ENCODE measurements at places on chromosomes 3 and 15. TPM values are rescaled to one million over a fixed set of nuclear protein-coding genes. Genes with fewer than 3 reads are reported as not detected.
A peak's percentile ranks its signal among the peaks of the same experiment; 100 is the strongest.

DNA sequence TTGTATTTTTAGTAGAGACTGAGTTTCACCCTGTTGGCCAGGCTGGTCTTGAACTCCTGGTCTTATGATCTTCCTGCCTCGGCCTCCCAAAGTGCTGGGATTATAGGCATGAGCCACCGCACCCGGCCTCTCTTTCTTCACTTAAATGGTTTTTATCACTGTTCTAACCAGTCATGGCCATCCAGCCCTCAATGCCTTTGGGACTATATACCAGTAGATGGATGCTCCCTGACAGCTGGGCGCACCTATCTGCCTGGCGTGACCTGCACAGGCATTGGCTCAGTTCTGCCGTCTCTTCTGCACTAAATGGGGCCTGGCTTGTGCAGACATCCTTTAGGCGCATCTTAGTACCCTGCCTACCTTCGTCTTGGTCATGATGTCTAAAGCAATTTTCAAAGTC lies 233.4 kb downstream of the ADAMTS17 start:
- DNase-seq, result no peak

DNA sequence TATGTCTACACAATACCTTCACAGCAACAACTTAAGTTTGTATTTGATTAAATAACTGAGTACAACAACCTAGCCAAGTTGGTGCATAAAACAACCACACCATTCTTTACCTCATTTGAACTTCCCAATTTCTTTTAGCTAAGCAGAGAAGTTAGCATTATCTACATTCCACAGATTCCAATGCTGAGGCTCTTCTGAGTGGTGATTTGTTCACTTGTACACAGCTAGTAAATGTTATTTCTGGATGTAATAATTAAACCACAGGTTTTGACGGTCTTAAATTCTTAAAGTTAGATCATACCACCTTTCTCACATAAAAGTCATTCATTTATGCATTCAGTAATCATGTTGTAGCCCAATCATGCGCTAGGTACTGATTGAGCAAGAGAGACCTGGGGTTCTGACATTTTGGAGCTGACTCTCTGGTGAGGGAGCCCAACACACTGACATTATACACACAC lies 102.5 kb downstream of the SST start:
- DNase-seq, result peak; percentile 57

GRCh38 chr3:42704136-42704841 lies 1.7 kb upstream of the HHATL start:
- DNase-seq, result no peak

GRCh38 chr3:71616571-71617021 lies 33.1 kb upstream of the FOXP1 start:
- no peak for DNase-seq

DNA sequence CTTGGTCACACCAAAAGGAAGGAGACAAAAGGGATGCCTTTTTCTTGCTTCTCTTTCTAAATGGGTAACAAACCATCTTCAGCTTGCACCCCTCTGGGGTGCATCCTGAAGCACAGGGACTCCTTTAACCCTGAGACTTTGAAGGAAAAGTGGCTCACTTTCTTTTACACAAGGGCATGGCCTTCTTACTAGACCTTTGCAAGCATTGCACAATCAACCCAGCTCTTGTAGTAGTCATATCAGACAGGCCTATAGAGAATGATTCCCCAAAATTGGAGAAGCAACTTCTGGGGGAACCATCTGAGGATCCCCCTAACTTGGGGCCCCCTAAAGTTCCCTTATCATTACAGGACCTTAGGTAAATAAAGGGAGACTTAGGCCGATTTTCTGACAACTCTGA lies 56.1 kb upstream of the GK5 start:
- DNase-seq, result no peak

DNA sequence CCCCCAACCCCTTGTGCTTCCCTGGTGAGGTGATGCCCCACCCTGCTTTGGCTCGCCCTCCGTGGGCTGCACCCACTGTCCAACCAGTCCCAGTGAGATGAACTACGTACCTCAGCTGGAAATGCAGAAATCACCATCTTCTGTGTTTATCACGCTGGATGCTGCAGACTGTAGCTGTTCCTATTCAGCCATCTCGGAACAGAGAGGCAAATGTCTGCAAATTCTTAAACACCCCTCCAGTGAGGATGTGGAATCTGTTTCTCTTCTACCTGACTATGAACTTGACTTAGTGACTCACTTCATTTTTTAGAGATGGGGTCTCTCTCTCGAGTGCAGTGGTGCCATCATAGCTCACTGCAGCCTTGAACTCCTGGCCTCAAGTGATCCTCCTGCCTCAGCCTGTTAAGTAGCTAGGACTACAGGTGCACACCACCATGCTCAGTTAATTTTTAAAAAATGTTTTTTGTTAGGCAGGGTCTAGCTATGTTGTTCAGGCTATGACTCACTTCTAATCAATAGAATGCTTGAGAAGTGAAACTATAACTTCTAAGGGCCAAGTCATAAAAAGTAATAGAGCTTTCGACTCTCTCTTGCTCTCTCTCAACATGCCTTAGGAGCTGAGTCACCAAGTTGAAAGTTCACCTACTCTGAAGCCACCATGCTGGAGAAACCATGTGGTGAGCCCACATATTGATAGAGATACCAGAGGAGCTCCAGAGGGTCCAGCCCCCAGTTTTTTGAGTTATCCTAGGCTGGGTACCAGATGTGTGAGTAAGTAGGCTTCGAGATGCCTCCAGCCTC lies 11.5 kb upstream of the PARP14 start:
- peak; percentile 84 for DNase-seq

- DNase-seq, result no peak
Measured at GRCh38 chr3:52845691-52846431, 11.0 kb upstream of the MUSTN1 start.

The FBXO40 gene
- not detected for total RNA-seq

GRCh38 chr3:97952872-97953271 lies 19.4 kb downstream of the RIOX2 start:
- DNase-seq, result no peak

The SERPINI2 gene
- not detected for total RNA-seq

DNA sequence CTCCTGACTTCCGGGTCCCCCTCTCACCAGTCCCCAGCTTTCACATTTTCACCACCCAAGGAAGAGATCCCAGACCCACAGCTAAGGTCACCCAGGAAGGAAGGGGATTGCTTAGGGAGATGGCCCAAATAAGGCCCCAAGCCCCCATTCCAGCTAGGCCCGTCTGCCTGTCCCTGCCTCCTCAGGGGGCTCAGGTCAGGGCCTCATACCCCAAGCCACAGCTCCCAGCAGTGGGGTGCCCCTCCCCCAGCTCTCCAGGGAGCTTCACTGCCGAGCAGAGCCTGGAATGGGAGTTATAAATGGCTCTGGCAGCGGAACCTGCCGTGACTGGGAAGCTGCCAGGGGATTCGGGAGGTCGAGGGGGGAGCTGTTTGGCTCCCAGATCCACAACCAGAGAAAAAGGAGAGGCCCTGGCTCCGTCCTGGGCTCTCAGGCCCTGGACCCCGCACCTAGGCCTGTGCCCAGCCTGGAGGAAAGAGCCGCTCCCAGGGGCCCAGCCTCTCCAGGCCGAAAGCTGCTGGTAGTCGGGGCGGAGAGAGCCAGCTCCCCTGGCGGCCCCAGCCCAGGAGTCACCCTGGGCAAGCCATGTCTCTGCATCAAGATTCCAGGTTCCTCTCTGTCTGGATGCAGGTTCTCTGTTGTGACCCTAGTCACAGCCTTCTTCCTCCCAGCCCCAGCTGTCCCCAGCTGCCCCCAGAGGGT lies 550 bp downstream of the CCDC9B start:
- peak; percentile 73 for DNase-seq

- peak; percentile 68 for DNase-seq
Measured at GRCh38 chr15:83248151-83249029, 36.1 kb downstream of the BNC1 start.

GRCh38 chr3:173938616-173939015 lies 541.1 kb downstream of the NLGN1 start:
- DNase-seq, result no peak

GRCh38 chr3:50606596-50606995 lies 5.0 kb downstream of the CISH start:
- no peak for DNase-seq

DNA sequence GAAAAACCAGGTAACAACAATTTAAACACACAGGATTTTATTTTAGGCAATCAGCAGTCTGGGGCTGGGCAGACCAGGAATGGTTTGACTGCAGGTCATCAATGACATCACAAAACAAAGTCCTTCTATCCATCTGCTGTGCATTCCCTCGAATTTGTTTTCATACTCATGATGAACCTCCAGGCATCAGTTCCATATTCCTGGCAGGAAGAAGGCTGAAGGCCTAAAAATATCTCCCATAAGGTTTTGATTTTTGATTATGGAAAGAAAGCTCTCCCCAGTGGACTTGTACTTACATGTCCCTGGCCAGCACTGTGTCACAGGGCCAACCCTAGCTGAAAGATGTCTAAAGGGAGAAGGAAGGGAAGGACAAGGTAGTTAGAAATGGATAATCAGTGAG lies 107.4 kb downstream of the PEAK1 start:
- DNase-seq, result peak; percentile 40

The NEDD4 gene
- 80.7 TPM for total RNA-seq

DNA sequence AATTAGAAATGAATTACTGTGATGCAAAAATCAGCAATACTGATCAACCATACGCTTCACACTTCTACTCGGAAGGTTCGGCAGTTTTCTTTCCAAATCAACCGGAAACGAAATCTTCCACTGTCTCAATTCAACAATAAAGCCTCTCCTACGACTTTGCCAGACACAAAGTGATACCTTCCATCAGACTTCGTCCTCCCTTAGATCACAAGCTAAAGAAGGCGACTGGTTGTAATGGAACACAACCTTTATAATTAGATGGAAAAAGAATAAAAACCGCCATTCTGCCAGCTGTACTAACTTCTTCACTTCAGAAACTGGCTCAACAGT lies 618 bp downstream of the PARL start:
- no peak for DNase-seq

DNA sequence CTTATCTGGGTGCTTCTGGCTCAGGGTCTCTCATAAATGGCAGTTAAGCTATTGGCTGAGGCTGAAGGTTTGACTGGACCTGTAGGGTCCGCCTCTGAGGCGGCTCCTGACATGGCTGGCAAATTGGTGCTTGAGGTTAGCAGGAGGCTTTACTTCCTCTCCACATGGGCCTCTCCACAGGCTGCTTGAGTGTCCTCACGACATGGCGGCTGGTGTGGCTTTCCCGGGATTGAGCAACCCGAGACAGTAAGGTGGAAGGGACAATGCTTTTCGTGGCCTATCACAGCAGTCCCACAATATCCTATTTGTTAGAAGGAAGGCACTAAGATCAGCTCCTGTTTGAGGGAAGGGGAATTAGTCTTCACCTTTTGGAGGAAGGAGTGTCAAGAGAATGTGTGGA lies 267.3 kb upstream of the LRRFIP2 start:
- DNase-seq, result no peak

DNA sequence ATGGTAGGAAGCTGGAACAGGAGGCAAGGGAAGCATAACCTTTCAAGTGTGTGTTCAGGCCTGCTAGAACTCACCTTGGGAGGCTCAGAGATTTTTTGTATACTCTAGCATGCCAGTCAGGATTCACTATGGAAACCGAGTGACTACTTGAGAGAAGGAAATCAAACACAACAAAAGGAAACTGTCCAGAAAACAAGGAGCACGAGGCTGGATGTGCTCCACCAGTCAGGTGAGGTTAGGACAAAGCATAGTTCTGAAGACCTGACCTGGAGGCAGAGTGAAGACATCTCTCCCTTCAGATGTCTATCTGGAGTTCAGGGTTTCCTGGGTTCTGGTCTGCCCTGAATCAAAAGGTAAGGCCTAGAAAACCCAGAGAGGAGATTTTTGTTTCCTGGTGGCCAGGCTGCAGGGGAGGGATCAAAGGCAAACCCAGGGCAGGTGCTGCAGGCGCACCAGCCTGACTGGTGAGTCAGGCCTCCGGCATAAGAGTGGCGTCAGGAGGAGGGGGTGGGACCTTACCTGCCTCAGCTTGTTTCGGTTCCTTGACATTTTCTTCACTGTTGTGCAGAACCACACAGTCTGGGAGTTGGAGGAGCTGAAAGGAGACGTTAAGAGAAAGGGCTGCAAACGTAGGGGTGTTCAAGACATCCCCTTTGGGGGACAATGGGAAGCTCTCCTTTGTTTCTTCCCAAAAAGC lies 52.2 kb upstream of the OSBPL11 start:
- no peak for DNase-seq

DNA sequence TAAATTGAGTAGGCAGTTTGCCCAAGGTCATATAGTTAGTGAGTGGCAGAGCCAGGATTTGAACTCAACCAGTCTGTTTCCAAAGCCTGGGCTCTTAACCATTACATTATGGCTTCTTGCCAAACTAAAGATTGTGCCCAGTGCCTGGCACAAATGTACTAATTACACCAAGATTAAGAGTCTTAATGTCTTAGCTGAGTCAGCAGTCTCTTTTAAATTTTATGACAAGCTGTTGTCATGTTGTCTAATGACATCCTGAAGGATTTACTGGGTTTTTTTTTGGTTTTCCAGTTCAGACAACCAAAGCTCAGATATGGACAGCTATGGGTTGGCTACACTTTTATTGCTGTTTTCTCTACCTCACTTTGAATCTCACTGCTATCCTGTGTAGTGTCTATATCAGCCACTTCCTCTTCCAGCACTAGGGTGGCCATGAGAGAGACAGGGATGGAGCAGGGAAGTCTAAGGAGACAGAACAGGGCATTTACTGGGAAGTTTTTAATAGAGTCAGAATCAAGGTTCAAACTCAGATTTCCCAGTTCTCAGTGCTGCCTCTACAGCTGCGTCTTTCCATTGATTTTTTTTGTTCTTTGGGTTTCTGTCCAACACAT lies 10.5 kb downstream of the FBXL2 start:
- DNase-seq, result no peak

DNA sequence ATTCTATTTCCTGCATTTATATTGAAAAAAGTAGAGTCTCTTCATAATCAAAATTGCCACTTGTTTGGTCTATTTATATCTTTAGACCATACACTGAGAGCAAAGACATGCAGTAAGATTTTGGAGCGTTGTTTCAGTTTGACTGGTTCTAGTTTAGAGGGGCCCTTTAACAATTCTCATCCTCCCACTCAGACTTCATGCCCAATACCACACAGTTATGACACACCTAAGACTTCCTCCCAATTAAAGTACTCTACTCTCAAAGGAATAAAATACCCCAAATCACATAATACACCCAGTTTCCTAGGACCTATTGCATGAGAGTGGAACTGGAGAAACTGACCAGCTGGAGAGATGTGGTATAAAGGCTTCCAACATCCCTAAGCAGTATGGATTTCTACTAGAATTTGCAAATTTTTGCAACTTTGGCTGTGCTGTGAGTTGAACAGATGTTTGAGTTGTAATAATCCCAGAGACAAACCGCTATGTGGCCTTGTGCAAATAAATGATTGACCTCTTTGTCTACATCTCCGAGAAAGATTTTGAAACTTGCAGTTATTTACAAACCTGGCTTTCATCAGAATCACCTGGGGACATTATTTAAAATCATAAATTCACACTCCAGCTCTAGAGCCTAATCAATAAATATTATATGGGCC lies 170.0 kb upstream of the ROBO2 start:
- DNase-seq, result no peak

- DNase-seq, result no peak
Measured at GRCh38 chr3:181859518-181859917, 147.8 kb downstream of the SOX2 start.
